T-helper 2 cell treated with Interferon-gamma antibody and Interleukin-4, amounts not matched to agents 5 μg/mL and 100 μg/mL, for 36 hours (primary cell): ENCODE measurements at places on chromosomes 16 and 17.

- DNase-seq, result no peak
- H3K27ac ChIP-seq, result peak overlapping the region; percentile 92
- peaks cover 13% of the 10 kb centered on the region for H3K36me3 ChIP-seq
- H3K4me3 ChIP-seq, result peak overlapping the region; percentile 99
- H3K4me1 ChIP-seq, result peaks cover 31% of the 10 kb centered on the region
Observed at GRCh38 chr16:57185446-57185944, 344 bp downstream of the PSME3IP1 start.

GRCh38 chr17:79840269-79840988, 1.2 kb upstream of the CBX4 start:
- H3K4me3 ChIP-seq, result peak overlapping the region; percentile 54
- H3K27me3 ChIP-seq, result peaks cover 32% of the 10 kb centered on the region
- H3K4me1 ChIP-seq, result peaks cover 18% of the 10 kb centered on the region
- H3K36me3 ChIP-seq, result peaks cover 17% of the 10 kb centered on the region

DNA sequence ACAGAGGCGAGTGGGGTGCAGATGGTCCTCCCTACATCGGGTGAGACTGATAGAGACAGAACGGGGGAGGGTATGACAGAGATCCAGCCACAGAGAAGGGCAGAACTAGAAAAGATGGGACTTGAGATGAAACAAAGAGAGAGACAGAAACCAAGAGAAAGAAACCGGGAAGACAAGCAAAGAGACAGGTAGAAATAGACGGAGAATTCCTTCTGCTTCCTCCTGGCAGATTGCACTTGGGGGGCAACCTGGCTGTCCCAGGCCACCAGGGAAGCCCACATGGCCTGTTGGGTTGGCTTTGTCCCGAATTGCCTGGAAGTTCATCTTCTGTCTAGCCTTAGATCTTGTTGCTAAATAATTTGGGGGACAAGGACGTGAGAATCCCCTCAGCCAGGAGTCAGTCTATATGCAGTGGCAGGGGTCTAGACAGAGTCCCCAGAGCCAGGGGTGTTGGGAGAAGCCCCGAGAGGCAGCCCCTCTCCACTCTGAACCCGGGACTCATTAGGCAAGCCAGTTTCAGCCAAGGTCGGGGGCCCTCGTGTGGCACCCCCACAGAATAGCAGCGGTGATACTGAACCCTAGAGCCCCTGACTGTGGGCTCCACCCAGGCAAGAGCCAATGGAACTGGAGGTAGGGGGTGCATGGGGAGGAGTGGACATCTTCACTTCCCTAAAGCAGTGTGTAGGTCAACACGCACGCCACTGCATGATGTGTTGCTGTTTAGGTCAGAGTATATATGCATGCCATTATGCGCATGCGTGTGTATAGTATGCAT, 627 bp upstream of the TSPOAP1 start:
- H3K36me3 ChIP-seq, result peaks cover 51% of the 10 kb centered on the region
- H3K27me3 ChIP-seq, result peaks cover 11% of the 10 kb centered on the region
- peaks cover 34% of the 10 kb centered on the region for H3K4me1 ChIP-seq

DNA sequence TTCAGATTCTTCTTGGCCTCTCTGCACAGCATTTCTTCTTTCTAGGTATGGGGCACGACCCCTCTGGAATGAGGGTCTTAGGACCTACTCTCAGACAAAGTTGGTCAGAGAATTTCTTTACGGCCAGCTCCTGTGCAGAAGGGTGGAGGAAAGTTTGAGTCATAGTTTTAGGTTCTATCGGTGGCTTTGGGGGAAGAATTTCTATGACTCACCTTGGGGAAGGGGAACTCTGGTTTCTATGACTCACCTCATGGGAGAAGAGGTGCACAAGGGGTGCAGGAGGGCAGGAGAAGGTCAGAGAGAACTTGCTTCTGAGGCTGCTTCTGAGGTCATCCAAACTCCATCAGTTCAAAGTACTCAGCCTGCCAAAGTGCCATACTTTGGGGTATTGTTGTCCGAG, 2.5 kb upstream of the ABCC12 start:
- peak; percentile 75 for DNase-seq
- peak overlapping the region; percentile 22 for H3K27ac ChIP-seq
- peaks cover 10% of the 10 kb centered on the region for H3K4me1 ChIP-seq
- H3K4me3 ChIP-seq, result peak overlapping the region; percentile 21
- no peaks in the 10 kb centered on the region for H3K36me3 ChIP-seq

DNA sequence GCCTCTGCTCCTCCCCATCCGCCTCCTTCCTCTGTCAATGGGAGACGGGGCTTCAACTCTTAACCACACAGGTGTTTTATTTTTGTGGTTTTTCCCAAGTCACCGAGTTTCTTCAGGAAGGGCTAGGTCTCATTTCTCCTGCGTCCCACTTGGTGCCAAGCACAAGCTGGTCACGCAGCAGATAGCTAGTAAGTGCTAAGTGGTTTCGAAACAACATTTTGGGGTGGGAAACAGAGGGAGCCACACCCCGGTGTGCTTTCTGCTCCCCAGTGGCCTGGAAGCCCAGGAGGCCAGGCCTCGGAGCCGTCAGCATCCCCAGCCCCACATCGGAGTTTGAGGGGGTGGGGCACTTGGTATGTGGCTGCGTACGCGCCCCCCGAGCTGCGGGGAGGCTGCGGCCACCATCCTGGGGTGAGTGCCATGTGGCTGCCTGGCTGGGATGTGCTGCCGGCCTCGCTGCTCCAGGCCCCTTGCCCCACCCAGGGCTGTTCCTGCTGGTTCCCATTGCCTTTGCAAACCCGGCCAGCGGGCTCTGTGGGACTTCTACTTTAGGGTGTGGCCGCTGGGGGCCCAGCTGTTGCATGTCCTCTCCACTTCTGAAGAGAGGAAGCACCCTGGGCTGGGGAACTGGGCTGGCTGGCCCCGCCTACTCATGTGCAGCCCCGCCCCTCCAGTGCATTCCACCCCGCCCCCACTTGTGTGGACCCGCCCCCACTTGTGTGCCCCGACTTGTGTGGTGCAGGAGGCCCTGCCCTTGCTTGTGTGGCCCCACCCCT, 55.6 kb downstream of the BAIAP2 start:
- no peak for DNase-seq
- no peaks in the 10 kb centered on the region for H3K36me3 ChIP-seq
- H3K4me3 ChIP-seq, result no peak overlapping the region
- no peak overlapping the region for H3K27ac ChIP-seq

- H3K4me3 ChIP-seq, result no peak overlapping the region
- DNase-seq, result no peak
- peaks cover 4% of the 10 kb centered on the region for H3K36me3 ChIP-seq
- no peak overlapping the region for H3K27ac ChIP-seq
Observed at GRCh38 chr17:12040478-12040877, 19.8 kb downstream of the MAP2K4 start.

GRCh38 chr16:35492225-35492624, 2032.8 kb downstream of the TP53TG3F start:
- H3K27ac ChIP-seq, result no peak overlapping the region
- no peak overlapping the region for H3K4me3 ChIP-seq
- no peaks in the 10 kb centered on the region for H3K27me3 ChIP-seq
